Frontal cortex (tissue), 4 donors: ENCODE measurements at places on chromosomes 1 and 21.

GRCh38 chr1:170145770-170146676 lies at the start of gene NTMT2:
NTMT2 (plus strand) TSS chr1:170145959; CDS start chr1:170146108, 149 bp downstream.
- DNase-seq, result no peak

GRCh38 chr21:34085129-34085528 lies 11.8 kb downstream of the MRPS6 start:
- no peak for DNase-seq

DNA sequence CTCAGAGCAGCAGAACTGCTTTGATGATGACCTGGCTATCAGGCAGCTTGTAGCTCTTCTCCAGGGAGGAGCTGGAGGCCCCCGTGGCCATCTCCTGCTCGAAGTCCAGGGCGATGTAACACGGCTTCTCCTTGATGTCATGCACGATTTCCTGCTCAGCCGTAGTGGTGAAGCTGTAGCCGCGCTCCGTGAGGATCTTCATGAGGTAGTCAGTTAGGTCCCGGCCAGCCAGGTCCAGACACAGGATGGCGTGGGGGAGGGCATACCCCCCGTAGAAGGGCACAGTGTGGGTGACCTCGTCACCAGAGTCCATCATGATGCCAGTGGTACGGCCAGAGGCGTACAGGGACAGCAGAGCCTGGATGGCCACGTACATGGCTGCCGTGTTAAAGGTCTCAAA lies 18.3 kb upstream of the TP53BP2 start:
- DNase-seq, result no peak

DNA sequence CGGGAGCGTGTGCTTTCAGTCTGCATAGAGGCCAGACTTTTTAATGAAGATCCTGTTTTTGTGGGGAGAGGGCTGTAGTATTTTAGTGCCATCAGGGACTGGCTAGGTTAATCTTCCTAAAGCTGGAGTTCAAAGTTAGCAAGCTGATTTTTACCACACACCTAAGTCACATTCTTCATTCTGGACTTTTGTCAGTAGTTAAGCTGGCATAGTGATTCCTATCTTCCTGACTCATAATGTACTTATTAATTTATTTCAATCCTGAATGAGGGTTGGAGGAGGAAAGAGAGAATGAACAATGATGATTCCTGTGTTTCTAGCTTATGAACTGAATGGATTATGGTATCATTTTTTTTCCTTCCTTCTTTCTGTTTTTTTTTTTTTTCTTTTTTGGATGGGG lies 24.9 kb upstream of the ZNF644 start:
- DNase-seq, result no peak

DNA sequence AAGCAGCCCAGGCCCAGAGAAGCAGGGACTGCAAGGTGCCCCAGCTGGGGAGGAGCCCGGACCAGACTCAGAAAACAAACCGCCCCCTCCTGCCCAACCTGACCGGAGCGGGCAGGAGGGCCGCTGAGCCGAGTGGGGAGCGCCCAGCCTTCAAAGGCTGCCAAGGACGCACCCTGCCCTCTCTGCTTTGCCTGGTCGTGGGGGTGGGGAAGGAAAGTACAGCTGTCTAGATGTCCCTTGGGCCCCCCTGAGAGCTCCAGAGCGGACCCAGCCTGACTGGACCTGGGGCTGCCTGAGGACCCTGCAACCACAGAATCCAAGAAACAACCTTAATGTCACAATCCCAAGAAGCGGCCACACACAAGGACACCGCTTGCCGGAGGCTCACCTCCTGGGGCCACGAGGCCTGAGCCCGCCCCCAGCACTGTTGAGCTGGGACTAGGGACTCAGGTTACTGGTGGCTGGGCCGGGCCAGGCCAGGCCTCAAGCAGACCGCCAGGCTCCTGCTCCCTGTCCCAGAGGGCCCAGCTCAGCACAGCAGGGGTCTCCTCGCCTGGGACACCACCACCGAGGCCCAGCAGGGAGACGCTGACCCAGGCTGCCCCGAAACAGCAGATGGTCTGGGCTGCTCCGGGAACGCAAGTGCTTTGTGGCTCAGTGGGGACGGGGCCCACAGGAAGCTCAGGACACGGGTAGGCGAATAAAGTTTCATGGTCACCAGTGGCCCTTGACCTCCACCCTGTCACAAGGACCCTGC lies 1.4 kb downstream of the DVL1 start:
- no peak for DNase-seq

GRCh38 chr1:200528858-200529606 lies 91.5 kb downstream of the KIF14 start:
- DNase-seq, result no peak

DNA sequence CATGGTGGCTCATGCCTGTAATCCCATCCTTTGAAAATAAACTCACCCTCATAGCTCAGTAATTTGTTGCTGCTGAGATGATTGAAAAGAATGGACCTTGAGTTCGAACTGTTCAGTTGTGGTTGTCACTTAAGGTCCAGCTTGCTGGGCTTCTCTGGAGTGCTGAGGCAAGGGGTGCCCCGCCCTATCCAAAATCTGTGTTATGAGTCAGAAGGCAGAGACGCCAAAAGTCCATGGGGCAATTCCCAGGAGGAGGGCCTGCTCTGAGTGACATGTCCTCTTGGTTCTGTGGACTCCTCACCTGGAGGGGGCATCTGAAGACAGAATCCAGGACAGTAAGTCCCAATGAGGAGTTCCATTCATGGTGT lies 64.8 kb downstream of the MYOM3 start:
- no peak for DNase-seq

- no peak for DNase-seq
Observed at GRCh38 chr1:220924331-220924970, 45.2 kb downstream of the HLX start.

DNA sequence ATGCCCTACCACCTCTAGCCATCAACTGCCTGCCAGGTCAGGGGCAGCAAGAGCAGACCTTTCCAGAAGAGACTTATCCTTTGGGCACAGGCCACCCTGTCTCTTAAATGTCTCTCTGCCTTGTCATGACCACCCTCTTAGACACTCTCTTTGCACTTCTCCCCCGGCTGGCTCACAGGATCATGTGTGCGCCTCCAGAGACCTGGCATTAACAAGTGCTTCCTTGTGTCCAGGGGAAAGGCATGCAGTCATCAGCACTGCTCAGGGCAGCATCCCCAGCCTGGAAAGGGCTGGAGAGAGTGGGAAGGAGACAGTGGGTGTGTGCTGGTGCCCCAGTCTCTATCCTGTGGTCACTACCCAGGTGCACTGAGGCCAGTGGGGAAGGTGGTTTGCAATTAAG lies 85.2 kb upstream of the TLR5 start:
- no peak for DNase-seq

DNA sequence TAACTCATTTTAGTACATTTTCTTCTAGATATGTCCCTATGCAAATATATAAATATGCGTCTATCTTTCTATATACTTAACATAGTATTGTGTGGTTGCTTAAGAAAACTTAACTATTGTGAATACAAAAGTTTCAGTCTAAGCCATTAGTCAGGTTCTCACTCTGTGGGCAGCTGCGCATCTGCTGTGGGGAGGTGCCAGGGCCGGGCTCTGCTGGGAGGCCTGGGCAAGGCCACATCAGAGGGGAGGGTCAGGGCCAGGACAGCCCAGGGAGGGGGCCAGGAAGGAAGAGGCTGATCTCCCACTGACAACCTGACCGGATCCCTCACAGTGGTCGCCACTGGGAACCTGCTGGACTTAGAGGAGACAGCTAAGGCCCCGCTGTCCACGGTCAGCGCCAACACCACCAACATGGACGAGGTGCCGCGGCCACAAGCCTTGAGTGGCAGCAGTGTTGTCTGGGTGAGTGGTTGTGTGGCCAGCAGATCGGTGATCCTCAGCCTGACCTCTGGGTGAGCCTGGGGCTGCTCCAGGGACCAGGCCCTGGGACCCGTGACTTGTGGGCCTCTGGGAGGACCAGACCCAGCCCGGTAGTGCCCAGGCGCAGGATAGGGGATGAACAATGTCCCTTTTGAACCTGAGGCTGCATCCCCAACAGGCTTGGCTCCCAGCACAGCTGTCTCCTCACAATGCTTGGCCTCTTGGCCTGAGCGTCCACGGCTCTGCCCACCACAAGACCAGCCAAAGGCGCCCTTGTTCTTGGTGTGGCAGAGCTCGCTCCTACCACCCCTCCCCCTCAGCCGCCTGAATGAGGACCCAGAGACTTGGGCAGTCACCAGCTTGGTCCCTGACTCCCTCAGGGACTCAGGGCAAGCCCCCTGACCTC lies 20.2 kb downstream of the LDLRAP1 start:
- peak; percentile 66 for DNase-seq
